ENCODE measurements at places on chromosomes 6 and 20.

GRCh38 chr6:142566628-142567396 is 265.0 kb downstream of the ADGRG6 start:
- DNase-seq = no peak

DNA sequence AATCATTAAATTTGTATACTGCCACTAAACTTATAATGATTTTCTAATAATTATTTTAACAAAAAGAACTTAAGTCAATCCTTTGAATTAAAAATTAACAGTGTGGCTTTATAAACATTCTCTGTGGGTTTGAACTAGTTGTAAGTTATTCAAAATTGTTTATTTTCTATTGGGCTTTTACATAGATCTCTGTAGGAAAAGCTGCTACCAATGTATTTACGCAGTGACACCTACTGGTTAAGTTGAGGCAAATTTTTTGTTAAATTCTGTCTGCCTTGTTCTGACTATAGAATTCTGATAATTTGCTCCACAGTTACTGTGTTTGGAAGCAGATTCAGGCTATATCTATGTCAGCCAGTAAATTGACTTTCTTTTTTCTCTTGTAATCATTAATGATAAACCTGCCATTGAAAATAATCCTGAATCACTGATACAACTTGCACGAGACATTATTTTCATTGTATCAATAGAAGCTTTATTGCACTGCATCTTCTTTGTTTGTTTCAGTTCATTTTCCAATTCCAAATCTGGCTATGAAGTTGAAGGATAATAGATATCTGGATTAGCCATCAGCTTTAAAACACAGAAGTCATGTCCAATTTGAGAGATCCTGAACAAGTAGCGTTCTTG is 66.0 kb upstream of the UTRN start:
- DNase-seq = no peak

DNA sequence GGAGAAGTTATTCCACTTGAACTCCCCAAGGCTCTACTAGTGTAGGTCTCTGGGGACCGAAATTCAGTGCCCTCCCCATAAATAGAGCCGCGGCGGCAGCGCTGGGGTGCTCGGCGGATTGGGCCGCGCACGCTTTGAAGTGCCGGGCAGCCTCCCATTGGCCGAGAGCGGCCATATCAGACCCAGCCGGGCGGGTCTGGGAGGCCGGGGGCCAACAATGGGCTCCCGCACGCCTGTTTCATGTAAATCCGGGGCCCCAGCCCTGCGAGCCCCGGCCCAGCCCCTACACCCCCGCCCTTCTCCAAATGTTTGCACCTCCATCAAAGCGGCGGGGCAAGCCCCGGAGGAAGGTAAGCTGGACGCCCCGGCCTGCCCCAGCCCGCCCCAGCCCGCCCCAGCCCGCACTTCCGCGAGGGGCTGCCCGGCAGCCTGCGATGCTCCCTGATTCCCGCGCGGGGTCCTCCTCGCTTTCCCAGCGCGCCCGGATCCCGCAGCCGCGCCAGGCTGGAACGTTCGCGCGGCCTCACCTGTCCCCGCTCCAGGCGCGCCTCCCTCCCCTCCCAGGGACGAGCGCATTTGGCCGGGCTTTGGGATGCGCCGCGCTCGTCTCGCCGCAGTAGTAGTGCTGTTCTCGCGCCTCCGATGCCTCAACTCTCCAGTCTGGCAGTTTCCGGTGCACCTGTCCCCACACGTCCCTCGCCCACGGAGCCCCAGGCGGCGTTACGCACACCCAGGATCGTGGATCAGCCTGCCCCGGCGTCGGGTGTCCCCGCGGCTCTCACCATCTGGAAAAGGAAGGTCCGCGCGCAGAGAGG is at the start of gene TBXT:
TBXT (minus strand) TSS at position 51 of the 815 bp plus-strand sequence. CDS start 260 bp downstream, outside the sequence.
- DNase-seq = no peak

DNA sequence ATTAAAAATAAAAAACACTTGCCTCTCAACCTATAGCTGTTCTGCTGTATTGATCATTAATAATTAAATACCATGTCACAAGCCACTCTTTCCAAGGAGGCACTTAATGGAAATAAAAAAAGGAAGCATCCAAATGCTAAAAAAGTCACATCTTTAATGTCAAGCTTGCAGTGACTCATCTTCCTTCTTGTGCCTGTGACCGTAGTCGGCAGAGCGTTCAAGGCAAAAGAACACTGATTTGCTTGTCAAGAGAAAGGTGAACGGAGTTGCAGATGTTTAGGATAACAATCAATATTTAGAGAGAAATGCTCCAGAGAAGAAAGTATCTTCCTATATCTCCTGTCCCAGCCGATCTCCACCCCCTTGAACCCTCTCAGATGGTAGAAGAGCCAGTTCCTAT is 341.0 kb upstream of the OPRM1 start:
- DNase-seq = no peak

DNA sequence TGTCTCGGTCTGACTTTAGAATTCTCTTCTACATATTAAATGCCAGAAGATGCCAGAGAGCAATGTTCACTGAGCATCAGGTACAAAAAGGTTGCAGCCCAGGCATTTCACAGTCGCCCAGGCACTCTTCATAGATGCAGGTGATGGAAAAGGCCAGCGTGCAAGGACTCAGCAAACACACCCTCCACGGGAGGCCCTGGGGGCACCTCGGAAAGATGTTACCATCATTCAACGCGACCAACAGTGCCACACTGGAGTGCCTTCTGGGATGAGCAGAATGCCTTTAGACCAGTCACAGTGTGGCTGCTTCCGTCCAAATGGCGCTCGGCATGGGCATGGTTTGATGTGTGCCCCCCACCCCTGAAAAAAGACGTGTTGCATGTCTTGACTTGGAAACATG is 4.5 kb upstream of the RAMACL start:
- DNase-seq = no peak

- DNase-seq = no peak
Observed at GRCh38 chr20:3102575-3103368, 18.2 kb upstream of the AVP start.

- DNase-seq = no peak
Observed at GRCh38 chr20:41560970-41561369, 57.2 kb downstream of the CHD6 start.

DNA sequence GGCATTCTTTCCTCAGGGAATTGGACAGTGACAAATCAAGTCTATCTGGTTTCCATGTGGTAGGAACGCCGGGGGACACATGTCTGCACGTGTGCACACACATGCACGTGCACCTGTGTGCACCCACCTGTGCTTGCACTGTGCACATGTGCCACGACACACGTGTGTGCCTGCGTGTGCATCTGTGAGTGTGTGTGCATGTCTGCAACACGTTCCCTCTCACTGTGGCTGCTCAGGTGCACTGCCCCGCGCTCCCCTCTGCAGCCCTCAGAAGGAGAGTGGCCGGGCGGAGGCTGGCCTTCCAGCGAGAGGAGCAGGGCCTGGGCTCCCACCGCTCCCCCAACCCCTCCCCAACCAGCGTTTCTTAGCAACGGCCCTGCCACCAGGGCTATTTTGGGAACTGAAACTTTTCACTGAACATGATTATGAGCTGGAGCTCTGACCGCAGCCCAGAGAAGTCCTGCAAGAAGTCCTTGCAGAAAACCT is 147.8 kb downstream of the PHACTR3 start:
- DNase-seq = peak; percentile 13

GRCh38 chr6:49736017-49736508 is 8.1 kb downstream of the CRISP3 start:
- no peak for DNase-seq

DNA sequence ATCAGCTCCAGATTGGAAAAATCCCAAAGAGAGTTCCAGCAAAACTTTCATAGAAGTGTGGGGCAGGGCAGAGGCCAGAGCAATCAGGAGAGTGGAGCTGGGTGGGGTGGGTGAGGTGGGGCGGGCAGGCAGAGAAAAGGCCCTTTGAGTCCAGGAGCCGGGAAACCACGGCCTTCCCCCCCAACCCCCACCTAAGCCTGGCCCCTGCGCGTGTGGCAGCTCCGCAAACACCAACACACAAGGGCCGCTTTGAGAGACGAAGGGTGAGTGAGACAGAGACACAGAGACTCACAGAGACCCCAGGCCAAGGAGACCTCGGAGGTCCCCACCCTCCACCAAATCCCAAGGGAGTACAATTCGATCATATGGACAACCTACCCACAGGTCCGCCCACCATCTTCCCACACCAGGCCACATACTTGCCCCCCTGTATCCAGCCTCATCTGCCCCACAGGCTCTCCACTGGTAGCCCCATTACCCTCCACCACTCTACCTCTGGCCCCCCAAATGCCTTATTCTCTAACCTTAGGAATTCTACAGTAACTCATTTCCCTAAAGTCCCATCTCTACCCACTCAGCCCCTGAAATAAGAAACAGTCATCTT is 1.7 kb downstream of the COL11A2 start:
- no peak for DNase-seq

DNA sequence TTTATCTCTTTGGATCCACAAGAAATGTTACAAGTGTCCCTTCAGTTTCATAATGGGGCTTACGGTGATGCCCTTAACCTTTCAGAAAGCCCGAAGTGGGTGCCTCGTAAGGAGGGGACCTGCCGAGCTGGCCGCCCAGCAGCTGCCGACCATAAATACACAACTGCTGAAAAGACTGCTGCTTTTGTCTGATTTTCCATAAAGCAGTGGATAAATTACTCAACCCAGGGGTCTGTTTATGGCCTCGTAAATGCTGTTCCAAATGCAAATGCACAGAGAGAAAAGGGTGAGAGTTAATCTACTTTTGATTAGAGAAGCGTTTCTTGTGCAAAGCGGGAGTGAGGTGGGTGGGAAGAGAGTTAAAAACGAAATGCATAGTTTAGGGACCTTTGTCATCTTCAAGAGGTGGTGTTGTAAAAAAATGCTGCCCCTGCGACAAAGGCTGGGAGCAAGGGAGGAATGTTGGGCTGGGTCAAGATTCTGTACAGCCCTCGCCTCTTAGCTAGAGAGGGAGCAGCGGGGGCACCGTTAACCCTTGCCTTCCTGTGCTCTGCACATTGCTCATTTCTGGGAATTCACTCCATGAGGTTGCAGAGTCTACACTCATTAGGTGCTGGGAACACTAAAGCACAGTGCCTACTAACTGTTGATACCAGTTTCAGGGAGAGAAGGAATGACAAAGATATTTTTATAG is 112.0 kb upstream of the MTHFD1L start:
- DNase-seq = no peak

- no peak for DNase-seq
Observed at GRCh38 chr6:128696691-128697689, 176.6 kb upstream of the PTPRK start.

DNA sequence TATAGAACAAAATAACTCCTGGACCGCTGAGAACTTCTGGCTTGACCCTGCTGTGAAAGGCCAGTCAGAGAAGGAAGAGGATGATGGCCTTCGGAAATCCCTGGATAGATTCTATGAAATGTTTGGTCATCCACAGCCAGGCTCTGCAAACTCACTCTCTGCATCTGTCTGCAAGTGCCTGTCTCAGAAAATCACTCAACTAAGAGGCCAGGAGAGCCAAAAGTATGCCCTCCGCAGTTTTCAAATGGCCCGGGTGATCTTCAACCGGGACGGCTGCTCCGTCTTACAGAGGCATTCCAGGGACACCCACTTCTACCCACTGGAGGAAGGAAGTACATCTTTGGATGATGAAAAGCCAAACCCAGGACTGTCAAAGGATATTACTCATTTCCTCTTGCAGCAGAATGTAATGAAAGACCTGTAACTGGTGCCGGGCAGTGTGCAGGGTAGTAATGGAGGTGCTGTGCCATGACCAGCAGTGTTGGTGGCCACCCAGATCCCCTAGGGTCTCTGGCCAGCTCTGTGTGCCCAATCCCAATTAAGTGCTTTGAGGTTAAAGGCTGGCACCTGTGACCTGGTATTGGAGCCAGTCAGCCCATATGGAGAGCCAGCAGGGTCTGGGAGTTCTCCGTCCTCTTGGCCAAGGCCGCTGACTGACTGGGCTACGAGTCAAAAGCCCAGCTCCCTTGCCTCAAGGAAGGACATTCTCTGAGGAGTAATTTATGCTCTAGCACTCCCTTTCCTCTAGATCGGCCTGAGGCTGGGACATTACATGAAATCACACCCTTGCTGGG is 87.1 kb downstream of the TRMT6 start:
- DNase-seq = no peak

- DNase-seq = no peak
Observed at GRCh38 chr6:7401075-7401474, 11.5 kb downstream of the RIOK1 start.

DNA sequence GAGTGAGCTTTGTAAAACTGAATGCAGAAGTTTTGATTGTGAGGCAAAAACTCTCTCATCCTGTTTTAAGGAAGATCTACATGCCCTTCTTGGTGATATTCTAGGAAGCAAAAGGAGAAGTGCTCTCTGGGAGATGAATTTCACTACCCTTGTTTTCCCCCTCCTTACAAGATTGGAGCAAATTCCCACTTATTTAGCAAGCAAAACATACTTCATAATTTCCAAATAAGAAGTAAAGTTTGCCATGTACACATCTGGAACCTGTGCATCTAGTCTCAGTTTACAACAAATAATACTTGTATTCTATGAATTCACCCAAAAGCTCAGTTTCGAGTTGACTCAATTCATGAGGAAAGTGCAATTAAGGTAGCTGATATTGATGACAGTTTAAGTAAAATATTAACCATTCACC is 27.6 kb upstream of the IFNGR1 start:
- no peak for DNase-seq

- DNase-seq = no peak
Observed at GRCh38 chr20:62777528-62777830, 18.8 kb upstream of the MRGBP start.

DNA sequence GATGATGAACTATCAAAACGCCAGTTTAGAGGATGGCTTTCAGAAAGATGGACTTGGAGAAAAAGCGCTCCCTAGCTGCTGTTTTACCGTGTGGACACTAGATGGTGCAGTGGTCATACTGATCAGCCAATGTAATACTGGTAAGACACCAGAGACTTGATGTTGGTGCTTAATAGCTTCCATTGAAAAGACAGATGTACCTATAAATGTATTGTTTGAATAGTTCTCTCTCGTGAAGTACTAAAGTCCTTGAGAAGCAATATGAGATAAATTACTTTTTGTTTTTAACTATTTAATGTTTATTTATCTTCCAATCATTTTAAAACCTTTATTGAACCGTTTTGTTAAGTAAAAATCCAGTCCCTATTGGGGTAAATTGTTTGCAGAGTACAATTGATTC is 63.9 kb upstream of the FUCA2 start:
- no peak for DNase-seq

- no peak for DNase-seq
Observed at GRCh38 chr20:12014276-12014675, 96.6 kb downstream of the BTBD3 start.

DNA sequence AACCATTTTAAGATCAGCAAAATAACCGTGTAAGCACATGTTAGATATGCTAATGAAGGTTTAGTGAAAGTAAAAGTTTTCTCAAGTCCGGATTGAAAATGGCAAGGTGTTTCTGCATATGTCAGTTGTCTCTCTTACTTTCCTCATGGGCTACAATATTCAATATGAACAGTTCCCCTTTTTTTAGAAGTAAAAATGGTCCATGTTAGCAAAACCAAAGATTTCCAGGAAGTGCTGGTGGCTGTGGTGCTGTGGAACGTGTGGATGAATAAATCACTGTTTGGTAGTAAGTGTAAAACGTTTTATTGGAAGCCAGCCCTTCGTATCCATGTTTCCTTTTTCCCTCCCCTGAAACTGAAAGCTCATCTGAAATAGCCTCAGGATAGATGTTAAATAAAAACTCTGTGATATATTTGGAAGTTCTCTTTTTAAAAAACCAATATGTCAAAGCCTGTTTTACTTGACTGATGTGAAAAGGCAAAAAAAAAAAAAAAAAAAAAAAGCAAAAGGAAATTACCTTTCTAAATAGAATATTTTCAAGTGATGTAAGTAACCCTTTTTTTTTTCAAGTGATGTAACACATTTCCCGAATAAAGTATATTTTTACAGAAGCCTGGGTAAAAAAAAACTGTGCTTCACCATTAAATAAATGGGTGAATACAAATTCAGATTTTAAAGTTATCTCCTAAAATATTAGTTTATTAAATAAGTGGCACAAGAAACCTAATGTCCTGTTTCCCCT is 41.9 kb downstream of the PLEKHG1 start:
- DNase-seq = no peak

- no peak for DNase-seq
Observed at GRCh38 chr6:80143419-80143937, 37.0 kb downstream of the BCKDHB start.

Measured in caudate nucleus (tissue), 63 donors.